ENCODE measurements at places on chromosomes 11 and 22.

GRCh38 chr11:113473983-113474361, 1.2 kb downstream of the DRD2 start:
- DNase-seq, result no peak

DNA sequence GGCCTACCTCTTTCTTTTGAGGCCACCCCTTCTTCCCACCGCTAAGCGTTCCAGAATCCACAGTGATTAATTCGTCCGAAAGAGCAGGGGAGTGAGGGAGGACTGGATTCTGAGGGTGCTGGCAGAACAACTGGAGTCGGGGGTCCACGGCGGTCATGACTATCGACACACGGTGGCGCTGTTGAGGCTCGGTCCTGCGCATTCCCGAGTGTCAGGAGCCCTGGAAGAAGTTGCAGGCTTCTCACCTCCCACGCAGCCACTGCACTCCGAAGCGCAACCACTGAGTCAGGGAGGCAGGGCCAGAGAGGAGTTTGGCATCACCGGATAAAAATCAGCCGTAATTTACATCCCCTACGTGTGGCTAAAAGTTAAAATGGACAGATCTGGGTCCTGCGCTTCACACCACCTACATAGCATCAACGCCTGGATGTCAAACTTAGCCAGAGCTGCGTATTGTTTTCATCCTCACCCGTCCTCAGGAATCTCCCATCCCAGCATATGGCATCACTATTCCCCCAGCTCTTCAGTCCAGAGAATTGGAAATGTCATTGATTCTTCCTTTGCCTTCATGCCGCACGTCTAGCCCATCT, 10.7 kb upstream of the CTSF start:
- DNase-seq, result peak; percentile 83

- no peak for DNase-seq
These were observed 272.9 kb downstream of the ST3GAL4 start for GRCh38 chr11:126628450-126628789.

GRCh38 chr11:119750056-119750455, 21.1 kb upstream of the NECTIN1 start:
- no peak for DNase-seq

GRCh38 chr11:86814775-86815174, 14.4 kb downstream of the PRSS23 start:
- DNase-seq, result no peak

- DNase-seq, result no peak
These were observed 118.2 kb downstream of the ABTB2 start for GRCh38 chr11:34239465-34240149.

All from GM10248 (cell line).